ENCODE measurements at places on chromosomes 5 and 9.

GRCh38 chr9:131833083-131833482 is 93.2 kb upstream of the RAPGEF1 start:
- no peak for DNase-seq

DNA sequence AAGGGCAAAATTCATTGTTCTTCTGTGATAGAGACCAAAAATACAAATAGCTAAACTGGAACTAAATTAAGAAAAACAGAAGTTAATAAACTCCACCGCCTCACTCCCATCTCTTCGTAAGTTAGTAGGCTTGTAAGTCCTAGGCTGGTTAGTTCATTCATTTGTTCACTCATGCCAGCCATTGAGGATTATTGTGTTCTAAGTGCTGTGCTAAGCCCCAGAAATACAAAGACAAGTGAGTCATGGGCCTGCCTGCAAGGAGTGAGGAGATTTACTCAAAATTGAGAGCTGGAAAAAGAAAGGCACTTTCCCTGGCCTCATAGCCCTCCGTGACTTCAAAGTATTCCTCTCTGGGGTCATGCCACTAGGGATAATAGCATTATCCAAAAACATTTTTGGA is 8.5 kb downstream of the DOCK8 start:
- no peak for DNase-seq

DNA sequence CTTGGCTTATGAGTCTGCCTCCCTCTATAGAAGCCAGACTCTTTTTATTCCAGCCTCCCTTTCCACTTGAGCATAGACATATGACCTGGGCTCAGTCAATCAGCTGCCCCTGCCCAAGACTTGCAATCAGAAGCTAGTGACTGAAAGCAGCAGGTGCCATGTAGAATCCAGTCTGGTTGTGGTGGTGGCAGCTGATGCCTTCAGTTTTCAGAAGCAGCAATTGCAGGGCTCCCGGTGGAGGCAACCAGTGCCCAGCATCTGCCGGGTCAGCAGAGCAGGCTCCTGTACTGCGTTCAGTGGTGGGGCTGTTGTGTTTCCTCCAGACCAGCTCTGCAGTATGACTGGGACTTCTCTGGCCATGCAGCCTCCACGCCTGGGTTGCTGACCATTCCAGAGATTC is 53.9 kb upstream of the PALM2AKAP2 start:
- no peak for DNase-seq

- DNase-seq, result no peak
These were observed 430.2 kb downstream of the DMAC1 start for GRCh38 chr9:7369384-7369821.

GRCh38 chr5:8695902-8696845 is 827.2 kb downstream of the MTRR start:
- DNase-seq, result no peak

DNA sequence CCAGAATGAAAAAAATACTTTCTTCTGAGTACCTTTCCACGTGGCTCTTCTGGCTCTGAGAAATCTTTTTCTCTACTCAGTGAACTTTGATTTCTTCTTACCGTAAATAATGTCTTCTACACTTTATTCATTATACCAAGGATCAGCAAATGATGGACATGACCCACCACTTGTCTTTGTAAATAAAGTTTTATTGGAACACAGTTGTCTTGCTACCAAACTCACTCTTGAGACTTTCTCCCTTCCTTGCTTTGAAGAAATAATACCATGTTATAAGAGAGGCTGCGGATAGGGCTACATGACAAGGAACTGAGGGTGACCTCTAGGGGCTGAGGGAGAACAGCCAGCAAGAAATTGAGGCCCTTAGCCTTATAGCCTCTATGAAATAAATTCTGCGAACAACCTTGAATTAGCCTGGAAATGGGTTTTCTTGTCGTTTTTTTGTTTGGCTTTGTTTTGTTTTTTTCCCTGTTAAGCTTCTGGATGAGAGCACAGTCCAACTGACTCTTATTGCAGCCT is 212.5 kb downstream of the COMMD10 start:
- no peak for DNase-seq

GRCh38 chr5:159096243-159096923 is 3.3 kb downstream of the EBF1 start:
- DNase-seq, result no peak

DNA sequence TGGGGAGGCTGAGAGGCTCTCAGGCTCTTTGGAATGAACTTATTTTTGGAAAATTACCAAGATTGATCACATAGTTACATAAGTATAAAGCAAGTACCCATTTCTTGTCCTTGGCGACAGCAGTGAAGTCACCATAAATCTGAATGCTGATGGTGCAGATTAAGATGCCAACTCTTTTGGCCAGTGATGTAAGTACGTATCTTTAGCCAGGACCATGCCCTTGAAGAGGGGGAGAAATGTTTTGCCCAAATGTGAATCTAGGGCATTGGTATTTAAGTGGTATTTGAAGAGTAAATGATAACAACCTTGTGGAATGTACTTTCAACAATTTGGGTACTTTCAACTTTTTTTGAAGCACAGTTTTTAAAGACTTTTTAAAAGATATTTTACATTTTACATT is 68.2 kb upstream of the RAD23B start:
- DNase-seq, result no peak

DNA sequence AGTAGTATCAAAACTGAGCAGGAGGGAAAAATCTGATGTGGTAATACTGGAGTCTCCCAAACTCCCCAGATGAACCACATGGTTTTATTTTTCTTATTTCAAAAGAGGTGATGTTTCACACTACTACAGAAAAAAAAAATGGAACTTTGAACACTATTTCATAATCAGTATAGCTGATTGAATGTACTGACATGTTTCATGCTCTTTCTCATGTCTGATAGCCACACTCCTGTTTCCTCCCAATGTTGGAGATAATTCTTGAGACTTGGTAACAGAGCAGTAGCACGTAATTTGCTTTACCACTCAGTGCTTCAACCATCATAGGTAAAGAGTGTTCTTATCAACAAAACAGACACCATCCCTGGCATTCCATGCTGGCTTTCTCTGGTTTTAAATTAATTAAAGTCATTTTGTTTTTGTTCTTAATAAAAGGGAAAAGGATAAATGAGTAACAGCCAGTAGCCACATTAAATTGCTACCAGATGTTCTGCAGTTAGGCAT is 85.2 kb downstream of the MUSK start:
- no peak for DNase-seq

DNA sequence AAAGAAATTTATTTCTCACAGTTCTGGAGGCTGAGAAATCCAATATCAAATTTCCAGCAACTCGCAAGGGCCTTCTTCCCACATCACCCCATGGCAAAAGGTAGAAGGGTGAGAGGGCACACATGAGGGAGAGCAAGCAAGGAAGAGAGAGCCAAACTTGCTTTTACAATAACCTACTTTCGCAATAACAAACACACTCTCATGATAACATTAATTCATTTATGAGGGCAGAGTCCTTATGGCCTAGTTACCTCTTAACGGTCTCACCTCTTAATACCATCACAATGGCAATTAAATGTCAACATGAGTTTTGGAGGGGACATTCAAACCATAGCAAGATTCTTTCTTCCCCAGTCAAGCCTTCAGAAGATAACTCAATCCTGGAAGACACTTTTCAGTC is 11.6 kb upstream of the HRH2 start:
- no peak for DNase-seq

GRCh38 chr5:170832241-170832640 is 29.6 kb upstream of the RANBP17 start:
- DNase-seq, result no peak

DNA sequence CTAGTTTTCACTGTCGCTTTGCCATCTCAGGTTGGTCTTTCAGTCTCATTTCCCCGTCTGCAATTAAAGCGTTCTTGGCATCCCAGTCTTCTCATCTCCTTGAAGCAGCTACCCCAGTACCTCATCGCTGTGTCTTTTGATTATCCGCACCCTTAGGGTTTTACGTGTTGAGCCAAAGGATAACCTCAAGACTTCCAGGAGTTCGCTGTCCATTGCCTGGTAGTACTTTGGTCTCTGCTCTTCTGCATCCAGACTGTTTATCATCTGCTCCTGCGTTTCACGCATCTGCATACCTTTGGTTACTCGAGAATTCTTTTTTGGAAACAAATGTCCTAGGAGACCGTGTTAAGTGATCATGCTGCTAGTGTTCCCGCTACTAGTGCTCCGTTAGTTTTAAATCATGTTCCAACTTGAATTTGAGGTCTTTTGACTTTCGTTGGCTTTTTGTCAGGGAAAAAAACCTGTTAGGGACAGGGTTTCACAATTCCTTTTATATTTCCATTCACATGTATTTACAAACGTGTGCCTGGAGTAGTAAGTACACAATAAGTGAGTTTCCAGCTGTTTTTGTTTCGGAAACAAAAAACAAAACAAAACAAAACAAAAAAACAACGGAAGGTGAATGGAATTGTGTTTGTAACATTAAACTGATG is 888 bp downstream of the RABGAP1 start:
- DNase-seq, result no peak

DNA sequence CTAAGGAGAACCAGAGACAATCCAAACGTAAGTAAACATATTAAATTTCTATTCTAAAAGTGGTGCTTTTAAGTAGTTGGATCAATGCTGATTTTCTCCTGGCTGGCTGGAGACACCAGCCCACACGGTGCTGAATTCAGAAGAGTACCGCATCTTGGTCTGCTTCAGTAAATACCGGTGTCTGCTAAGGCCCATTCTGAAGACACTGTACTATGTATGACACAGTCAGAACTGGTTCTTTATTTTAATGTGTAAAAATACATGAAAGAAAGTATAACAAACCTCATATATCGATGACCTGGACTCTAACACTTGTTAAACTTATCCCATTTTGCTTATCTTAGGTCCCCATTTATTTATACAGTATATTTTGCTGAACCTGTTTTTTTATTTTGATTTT is 32.8 kb downstream of the RAPGEF1 start:
- no peak for DNase-seq

- DNase-seq, result no peak
These were observed 14.5 kb upstream of the TGFBI start for GRCh38 chr5:136014049-136015002.

- no peak for DNase-seq
These were observed 11.8 kb upstream of the ACTBL2 start for GRCh38 chr5:57494104-57495098.

- DNase-seq, result no peak
These were observed 226.4 kb downstream of the ADAMTS6 start for GRCh38 chr5:65255294-65255693.

- no peak for DNase-seq
These were observed 62.4 kb downstream of the SHC3 start for GRCh38 chr9:89116064-89116804.

DNA sequence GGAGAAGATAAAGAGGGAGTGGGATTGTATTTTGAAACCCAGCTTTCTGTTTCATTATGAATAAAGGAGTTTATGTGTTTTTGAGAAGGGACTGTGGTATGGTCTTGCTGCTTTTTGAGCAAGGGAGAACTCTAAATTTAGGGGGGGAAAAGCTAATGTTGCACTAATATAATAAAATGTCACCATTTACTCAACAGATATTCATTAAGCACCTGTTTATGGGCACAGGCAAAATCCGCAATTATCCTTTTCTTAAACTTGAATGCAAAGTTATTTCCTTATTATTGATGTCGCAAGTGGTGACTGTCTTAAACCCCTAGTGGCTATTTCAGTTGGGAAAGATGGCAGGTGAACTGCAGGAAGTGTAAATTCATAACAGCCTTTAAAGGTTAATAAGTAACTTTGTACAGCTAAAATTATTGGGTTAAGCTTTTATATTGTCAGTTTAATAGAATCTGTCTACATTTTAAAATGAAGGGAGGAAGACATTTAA is 1.5 kb downstream of the CDC42SE2 start:
- DNase-seq, result peak; percentile 71

DNA sequence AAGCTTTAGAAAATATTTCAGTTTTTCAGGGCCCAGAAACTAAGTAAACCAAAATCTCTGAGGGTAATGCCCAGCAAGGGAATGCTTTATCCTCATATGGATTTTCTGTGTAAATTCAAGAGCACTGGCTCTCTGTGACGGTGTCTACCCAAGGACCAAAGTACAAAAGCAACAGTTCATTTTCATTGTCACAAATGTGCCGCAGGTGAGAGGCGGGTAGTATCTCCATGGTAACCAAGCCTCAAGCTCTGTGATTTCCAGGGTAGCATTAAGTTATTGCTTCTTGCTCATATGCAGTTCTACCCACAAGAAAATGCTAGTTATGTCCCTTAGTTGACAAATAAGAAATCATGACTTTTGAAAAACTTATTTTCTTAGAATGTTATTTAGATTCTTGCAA is 164.3 kb downstream of the MTRR start:
- DNase-seq, result no peak

GRCh38 chr5:9284781-9285307 is 261.0 kb downstream of the SEMA5A start:
- no peak for DNase-seq

DNA sequence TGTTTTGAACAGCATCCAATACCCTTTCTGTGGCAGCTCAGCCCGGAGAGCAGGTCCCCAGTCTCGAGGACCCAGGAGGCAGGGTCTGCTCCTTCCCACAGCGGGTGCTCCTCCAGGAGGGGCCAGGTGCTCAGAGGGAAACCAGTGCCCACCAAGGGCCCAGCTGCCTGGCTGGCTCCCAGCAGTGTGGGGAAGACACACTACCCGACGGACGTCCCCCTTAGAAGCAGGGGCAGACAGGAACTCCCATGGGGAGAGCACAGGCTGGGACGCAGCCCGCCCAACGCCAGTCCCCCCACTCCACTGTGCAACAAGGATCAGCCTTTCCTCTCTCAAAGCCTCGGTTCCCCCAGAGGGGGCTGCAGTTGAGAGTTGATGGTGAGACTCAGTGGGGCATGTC is 57.6 kb downstream of the ADAMTS2 start:
- DNase-seq, result no peak

DNA sequence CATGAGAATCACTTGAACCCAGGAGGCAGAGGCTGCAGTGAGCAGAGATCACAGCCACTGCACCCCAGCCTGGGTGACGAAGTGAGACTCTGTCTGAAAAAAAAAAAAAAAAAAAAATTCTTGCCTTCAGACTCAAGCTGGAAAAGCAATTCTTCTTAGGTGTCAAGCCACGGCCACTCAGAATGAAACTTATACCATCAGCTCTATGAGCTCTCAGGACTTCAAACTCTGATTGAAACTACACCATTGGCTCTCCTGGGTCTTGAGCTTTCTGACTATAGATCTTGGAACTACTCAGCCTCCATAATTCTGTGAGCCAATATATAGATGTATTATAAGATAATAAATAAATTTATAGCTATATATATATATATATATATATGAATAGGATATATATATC is 12.9 kb upstream of the FGF10 start:
- DNase-seq, result no peak

- DNase-seq, result no peak
These were observed 10.9 kb upstream of the IL3 start for GRCh38 chr5:132049559-132049958.

Measured in CD4-positive, alpha-beta T cell treated with Interleukin-10 for 1 hour (primary cell).